NK-92 treated with Interleukin-12 subunit alpha and Interleukin-12 subunit beta, amount 100 ng/mL, for 24 hours (cell line): ENCODE measurements at places on chromosomes 7 and 10.
A peak's percentile ranks its signal among the peaks of the same experiment; 100 is the strongest.

GRCh38 chr10:6033954-6034353, 28.2 kb downstream of the IL2RA start:
- DNase-seq, result no peak

DNA sequence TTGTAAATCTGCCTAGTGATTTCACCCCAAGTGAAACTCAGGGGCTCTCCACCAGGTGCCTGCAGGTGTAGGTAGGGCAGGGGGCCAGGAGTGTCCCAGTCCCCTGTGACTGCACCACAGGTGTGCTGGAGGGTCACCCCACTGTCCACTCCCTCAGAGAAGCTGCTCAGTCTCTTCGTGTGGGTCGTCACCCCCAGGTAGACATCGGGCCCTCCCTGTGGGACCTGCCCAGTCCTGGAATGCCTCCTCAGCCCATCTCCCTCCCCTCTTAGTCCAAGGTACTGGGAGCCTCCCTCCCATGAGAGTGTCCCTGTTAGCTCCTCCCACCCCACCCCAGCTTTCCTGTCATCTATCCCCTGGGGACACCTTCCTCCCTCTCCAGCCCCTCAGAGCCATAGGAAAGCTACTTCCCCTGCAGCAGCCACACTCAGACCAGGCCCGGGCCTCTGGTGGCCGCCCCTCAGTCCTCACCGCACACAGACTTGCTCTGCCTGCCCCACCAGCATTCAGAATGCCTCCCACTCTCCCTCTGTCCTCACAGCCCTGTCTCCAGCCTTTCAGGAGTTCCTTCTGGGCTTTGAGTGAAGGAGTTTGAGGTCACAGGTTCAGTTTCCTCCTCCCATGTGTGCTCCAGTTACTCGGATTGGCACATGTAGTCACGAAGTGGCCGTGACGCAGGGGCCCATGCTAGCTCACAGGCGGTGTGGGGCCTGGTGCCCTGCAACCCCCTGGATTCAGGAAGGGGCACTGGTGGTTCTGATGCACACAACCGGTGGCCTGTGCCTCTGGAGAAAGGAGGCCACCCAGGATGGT, 5.1 kb downstream of the ALOX5 start:
- DNase-seq, result no peak

GRCh38 chr10:10498781-10499180, 518.9 kb upstream of the CELF2 start:
- DNase-seq, result no peak

DNA sequence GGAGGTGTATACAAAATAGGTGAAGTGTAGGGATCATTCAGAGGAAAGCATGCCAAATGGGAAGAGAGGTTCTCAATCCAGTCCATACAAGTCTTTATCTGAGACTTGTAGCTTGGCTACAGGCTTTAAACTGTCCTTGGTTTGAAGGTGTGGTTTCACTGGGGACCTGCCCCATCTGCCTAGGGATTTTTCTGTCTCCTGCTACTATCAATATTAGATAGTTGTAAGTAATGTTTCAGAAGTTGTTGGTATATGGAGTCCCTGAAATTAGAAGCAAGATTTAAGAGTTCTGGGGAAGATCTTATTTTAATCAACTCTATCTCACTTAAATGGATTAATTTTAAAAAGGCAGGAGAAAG, 100.9 kb downstream of the ANKRD7 start:
- no peak for DNase-seq

GRCh38 chr7:76333511-76334101, 25.2 kb downstream of the YWHAG start:
- no peak for DNase-seq

GRCh38 chr10:115214829-115215228, 121.7 kb downstream of the ATRNL1 start:
- no peak for DNase-seq

GRCh38 chr10:14787938-14788337, 13.2 kb upstream of the FAM107B start:
- DNase-seq, result no peak

DNA sequence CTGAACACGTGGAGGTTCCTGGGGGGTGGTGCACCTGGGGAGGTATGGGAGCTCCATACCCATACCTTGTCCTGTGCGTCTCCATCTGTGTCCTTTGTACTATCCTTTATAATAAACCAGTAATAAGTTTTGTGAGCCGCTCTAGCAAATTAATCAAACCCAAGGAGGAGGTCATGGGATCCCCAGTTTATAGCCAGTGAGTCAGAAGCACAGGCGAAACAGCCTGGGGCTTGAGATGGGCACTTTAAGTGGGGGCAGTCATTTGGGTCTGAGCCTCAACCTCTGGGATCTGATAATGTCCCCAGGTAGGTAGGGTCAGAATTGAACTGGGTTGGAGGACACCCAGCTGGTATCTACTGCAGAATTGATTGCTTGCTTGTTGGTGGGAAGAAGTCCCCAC, 16.9 kb downstream of the SNX10 start:
- DNase-seq, result no peak

- DNase-seq, result no peak
Observed at GRCh38 chr7:3649678-3650440, 348.8 kb downstream of the SDK1 start.

DNA sequence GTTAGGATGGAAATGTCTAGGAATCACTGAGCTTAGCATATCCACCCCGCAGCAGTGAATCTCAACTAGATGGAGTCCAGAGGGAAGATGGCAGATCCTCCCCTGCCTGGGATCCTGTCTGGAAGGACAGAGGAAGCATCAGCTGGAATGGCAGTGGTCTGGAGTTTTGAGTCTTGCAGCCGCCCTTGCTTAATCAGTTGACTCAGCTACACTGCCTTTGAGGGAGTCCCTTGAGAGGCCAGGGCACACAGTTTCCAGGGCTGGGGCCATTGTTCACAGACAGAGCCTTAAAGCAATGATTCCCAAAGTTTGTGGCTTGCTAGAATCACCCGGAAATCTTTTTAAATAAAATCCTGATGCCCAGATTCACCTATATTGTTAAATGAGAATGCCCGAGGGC, 128.1 kb downstream of the NT5C2 start:
- DNase-seq, result no peak

DNA sequence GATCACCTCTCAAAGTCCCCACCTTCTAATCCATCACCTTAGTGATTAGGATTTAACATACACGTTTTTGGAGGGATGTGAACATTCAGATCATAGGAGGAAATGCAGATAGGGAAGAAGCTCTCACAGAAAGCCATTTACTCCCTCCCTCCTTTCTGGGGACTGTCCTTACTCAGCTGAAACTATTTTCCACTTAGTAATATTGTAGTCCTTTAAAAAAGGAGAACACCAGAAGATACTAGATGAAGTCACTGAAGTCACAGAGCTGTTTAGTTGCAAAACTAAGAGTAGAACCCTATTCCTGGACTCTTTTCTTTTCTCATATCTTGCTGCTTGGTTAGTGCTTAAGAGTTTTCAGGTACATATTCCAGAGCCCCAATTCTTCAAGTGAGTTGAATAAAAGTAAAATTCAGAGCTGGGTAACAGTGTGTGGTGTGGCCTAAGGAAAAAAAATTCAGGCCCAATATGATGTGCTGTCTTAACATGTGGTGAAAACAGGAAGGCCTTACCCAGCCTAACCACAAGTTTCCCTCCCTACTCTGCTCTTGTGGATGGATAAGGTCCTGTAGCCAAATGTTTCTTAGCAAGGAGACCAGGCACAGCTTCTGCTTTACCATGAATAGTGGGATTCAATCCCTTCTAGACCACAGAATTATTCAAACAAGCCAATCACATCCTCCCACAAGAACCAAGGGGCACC, 135.7 kb downstream of the INHBA start:
- no peak for DNase-seq

DNA sequence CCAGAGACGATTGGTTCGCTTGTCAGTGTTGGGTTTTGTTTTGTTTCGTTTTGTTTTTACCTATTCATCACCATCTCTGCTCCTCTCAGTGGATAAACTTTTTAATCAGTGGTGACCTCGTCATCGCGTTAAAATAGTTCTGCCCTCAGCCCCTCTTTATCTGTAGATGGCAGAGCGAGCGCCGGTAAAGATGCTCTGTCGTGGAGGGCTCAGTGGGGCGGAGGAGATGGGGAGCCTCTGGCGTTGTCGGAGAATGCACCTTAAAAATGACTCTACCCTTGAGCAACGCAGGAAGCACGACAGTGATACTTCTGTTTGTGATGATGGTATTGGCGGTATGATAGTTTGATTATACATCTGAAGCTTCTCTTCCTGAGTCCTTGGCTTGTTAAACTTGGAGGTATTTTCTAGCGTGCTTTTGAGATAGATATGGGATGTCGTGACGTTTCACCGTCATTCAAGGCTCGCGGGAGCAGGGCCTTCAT, 554 bp downstream of the CSGALNACT2 start:
- peak; percentile 62 for DNase-seq

- DNase-seq, result peak; percentile 22
Observed at GRCh38 chr7:34991938-34992840, 45.1 kb downstream of the DPY19L1 start.

- DNase-seq, result no peak
Observed at GRCh38 chr10:36491926-36492325, 633.5 kb upstream of the ANKRD30A start.

- DNase-seq, result no peak
Observed at GRCh38 chr10:49834976-49835375, 72.9 kb upstream of the OGDHL start.

DNA sequence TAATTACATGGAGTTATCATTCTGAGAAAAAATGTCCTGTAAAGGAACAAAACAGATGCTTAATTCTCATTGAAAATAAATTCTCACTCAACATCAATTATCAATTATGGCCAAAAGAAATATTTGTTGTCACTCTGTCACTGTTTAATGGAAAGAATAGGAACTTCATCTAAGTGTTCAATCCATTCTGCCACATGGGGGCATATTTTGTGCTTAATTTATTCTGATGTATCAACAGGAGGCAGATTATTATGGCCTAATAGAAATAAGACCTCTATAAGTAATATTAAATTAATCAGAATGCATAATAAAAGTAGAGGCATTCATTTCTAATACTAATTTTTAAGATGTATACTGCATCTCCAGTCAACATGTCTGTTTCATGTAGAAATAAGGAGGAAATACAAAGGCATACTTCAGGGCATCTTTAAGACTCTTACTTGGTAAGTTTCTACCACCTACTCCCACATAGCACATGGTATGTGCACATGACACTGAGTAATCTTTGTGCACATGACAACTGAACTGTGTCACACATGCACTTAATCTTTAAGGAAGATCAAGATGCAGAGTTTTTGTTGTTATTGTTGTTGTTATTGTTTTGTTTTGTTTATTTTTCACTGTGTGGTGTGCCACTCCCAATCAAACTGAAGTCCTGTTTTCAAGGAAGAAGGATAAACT, 420.4 kb upstream of the SEMA3A start:
- DNase-seq, result no peak

GRCh38 chr10:101146392-101147251, 15.5 kb downstream of the TLX1 start:
- DNase-seq, result no peak

GRCh38 chr7:114663502-114663901, 248.9 kb downstream of the FOXP2 start:
- no peak for DNase-seq

- no peak for DNase-seq
Observed at GRCh38 chr10:93710333-93710909, 8.0 kb upstream of the FRA10AC1 start.

GRCh38 chr10:110632591-110633215, 11.4 kb upstream of the RBM20 start:
- no peak for DNase-seq

DNA sequence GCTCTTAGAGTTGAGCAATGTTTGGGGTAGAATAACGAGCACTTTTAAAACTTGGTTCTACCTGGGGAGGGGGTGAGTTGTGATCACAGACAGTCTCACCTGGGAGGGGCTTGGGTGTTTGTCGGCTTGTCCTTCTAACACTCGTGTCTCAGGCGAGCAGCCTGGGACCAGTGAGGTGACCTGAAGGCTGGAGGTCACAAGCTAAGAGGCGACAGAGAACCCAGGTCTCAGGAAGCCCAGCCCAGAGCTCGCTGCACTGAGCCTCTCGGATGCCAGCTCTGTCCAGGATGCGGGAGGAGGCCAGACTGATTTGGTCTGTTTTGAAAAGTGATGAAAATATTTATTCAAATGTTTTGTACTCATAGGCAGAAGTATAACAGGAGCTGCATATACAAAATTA, 11.8 kb downstream of the HTRA1 start:
- no peak for DNase-seq

- DNase-seq, result no peak
Observed at GRCh38 chr10:91880310-91880709, 29.0 kb downstream of the FGFBP3 start.

DNA sequence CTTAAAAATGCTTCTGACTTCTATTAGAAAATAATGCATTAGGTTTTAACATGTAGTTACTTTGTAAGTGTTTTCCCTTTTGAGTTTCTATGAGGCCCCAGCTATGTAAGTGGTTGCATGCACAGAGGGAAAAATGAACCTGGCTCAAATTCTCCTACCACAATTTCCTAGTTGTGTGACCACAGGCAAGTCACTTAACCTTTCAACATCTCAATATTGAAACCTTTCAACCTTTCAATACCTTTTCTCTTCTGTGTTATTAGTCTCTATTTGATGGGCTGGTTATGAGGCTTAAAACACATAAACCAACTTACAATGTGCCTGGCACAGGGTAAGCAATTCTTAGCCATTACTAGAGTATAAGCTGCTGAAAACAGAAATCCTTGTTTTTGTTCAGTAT, 203.0 kb downstream of the KCND2 start:
- DNase-seq, result no peak

- DNase-seq, result no peak
Observed at GRCh38 chr7:98556288-98556687, 60.8 kb upstream of the NPTX2 start.

GRCh38 chr10:123535386-123535785, 130.8 kb upstream of the GPR26 start:
- DNase-seq, result no peak

GRCh38 chr7:122364761-122365280, 60.3 kb upstream of the FEZF1 start:
- DNase-seq, result no peak

GRCh38 chr10:100019787-100020141, 10.0 kb upstream of the DNMBP start:
- no peak for DNase-seq

GRCh38 chr10:90167174-90168064, 466.0 kb downstream of the KIF20B start:
- no peak for DNase-seq

GRCh38 chr7:87960239-87960638, 26.2 kb downstream of the ADAM22 start:
- DNase-seq, result no peak

DNA sequence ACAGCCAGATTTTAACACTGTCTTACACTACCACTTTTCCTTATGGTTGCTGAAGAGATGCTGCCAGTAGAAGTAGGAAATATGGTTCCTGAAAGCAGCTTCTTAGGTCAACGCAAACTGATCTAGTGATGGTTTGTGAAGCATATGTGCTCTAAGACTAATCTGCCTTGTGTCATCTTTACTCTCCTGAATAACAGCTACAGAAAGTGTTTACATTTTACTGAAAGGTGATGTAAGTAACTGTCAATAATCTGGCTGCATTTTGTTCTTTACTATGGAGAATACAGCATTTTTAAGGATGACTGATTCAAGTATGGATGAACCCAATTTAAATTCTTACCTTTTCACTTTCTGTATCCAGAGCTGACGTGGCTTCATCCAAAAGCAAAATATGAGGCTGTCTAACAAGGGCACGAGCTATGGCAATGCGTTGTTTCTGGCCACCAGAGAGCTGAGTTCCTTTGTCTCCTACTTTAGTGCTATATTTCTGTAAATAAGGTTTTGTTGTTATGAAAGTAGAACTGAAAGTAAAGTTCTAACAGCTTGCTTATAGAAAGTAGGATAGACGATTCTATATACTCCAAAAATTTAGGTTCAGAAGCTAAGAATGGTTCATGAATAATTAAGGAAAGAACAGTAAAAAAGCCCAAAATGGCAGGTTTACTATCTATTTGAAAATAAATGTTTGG, 30.2 kb upstream of the ABCB4 start:
- DNase-seq, result no peak

- DNase-seq, result no peak
Observed at GRCh38 chr10:106560925-106561640, 603.4 kb downstream of the SORCS1 start.
